ENCODE measurements at places on chromosomes 12 and 14.

DNA sequence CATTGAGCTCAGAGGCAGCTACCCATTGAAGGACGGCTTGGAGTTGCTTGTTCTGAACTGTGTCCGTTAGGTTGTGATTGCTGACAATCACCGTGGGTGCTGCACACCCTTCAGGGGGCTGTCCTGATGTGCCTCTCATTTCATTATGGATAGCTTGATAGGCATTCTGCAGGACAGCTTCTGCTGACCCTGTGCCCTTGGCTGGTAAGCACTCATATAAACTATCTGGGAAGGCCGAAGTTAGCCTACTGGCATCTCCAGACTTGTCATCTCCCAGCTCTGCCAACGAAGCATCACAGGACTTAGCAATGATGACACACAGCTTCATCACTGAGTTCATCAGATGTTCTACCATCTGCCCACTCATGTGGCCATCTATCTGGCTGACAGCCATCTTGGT, 22.3 kb downstream of the AKAP3 start:
- no peak for DNase-seq
- H3K4me1 ChIP-seq: no peaks in the 10 kb centered on the region
- no peaks in the 10 kb centered on the region for H3K36me3 ChIP-seq
- H3K4me3 ChIP-seq: no peak overlapping the region
- H3K27me3 ChIP-seq: no peaks in the 10 kb centered on the region
- no peak overlapping the region for H3K27ac ChIP-seq

GRCh38 chr14:100544506-100545141, 42.6 kb downstream of the BEGAIN start:
- DNase-seq: no peak
- H3K27ac ChIP-seq: no peak overlapping the region
- H3K27me3 ChIP-seq: no peaks in the 10 kb centered on the region
- H3K4me1 ChIP-seq: peaks cover 25% of the 10 kb centered on the region
- H3K36me3 ChIP-seq: no peaks in the 10 kb centered on the region
- H3K4me3 ChIP-seq: no peak overlapping the region

DNA sequence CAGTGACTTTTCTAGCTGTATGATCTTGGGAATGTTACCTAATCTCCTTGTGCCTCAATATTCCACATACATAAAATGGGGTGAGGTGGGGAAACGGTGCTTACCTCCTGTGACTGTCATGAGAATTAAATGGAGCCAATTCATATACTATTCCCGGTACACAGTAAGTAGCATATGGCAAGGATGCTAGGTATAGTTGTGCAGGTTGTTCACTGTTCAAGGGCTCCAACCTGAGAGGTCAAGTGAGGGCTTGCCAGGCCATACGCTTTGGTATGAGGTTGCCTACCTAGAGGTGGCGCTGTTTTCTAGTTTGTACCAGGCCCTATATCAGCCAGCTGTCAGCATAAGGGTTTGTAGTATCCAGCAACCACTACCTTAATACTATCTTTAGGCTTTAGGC, 3.6 kb upstream of the BATF start:
- DNase-seq: peak; percentile 46
- H3K36me3 ChIP-seq: no peaks in the 10 kb centered on the region
- H3K4me3 ChIP-seq: no peak overlapping the region
- peaks cover 49% of the 10 kb centered on the region for H3K4me1 ChIP-seq
- no peaks in the 10 kb centered on the region for H3K27me3 ChIP-seq
- no peak overlapping the region for H3K27ac ChIP-seq

DNA sequence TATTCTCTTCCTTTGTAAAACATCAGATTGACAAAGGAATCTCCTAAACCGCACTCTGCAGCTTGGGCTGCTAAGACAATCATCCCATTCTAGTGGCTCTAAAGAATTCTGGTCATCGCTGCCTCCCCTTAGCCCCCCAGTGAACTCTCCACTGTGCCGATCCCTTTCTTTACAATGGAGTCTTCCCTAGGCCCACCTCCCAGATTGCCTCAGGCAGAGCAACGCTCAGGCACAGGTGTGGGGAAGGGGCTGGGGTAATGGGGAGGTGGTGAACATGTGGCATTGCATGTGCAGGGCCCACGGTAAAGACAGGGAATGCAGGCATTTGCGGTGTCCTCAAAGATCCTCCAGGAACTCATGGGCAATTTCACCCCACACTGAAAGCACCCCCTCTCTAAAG, 86.3 kb downstream of the PLEKHG3 start:
- H3K4me3 ChIP-seq: no peak overlapping the region
- no peak overlapping the region for H3K27ac ChIP-seq
- no peaks in the 10 kb centered on the region for H3K4me1 ChIP-seq
- H3K36me3 ChIP-seq: no peaks in the 10 kb centered on the region
- no peak for DNase-seq

- no peak overlapping the region for H3K27ac ChIP-seq
- DNase-seq: peak; percentile 11
- H3K4me3 ChIP-seq: peak overlapping the region; percentile 59
- peaks cover 11% of the 10 kb centered on the region for H3K27me3 ChIP-seq
- H3K4me1 ChIP-seq: peaks cover 8% of the 10 kb centered on the region
- no peaks in the 10 kb centered on the region for H3K36me3 ChIP-seq
These were observed 54.0 kb downstream of the ZNF641 start for GRCh38 chr12:48296586-48297282.

DNA sequence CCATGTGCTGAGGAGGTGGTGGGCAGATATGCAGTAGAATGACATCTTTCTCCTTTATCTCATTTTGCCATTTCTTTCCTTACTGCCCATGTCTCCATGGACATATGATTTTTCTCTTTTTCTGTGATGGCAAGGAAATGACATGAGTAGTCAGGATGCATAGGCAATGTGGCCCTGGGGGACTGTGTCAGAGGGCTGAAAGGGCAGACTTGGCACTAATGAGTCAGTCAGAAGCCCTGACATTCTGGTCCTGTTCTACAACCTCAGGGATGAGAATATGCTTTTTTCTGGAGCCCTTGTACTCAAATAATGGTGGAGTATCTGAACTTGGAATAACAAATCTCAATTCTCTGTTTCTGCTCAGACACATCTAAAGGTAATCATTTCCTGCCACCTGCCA, 167.8 kb downstream of the TMEM117 start:
- no peaks in the 10 kb centered on the region for H3K4me1 ChIP-seq
- no peaks in the 10 kb centered on the region for H3K27me3 ChIP-seq
- no peak overlapping the region for H3K27ac ChIP-seq
- no peak for DNase-seq
- H3K36me3 ChIP-seq: no peaks in the 10 kb centered on the region

DNA sequence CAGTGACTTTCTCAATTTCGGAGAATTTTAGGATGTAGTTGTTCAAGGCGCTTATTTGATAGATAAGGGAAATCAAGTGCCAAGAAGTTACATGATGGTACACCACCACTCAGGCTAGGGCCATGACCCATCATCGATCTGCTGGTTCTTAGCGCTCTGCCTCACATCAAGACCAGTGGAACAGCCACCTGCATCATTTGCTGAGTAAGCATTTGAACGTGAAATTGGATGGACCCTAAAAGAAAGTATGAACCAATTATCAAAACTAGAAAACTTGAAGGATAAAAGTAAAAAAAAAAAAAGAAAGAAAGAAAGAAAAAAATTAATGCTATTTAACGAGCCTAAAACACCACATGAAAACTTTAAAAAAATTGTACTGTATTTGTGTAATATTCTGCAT, 27.5 kb upstream of the KRAS start:
- no peak for DNase-seq
- no peak overlapping the region for H3K4me3 ChIP-seq
- no peaks in the 10 kb centered on the region for H3K36me3 ChIP-seq
- no peaks in the 10 kb centered on the region for H3K27me3 ChIP-seq
- H3K4me1 ChIP-seq: peaks cover under 1% of the 10 kb centered on the region
- no peak overlapping the region for H3K27ac ChIP-seq

- no peaks in the 10 kb centered on the region for H3K4me1 ChIP-seq
- no peak overlapping the region for H3K4me3 ChIP-seq
- peaks cover 5% of the 10 kb centered on the region for H3K36me3 ChIP-seq
- no peak for DNase-seq
- no peaks in the 10 kb centered on the region for H3K27me3 ChIP-seq
These were observed 29.7 kb downstream of the R3HDM2 start for GRCh38 chr12:57401165-57401564.

GRCh38 chr12:117352206-117352605, 9.2 kb downstream of the NOS1 start:
- DNase-seq: no peak
- no peak overlapping the region for H3K27ac ChIP-seq
- H3K4me3 ChIP-seq: no peak overlapping the region
- no peaks in the 10 kb centered on the region for H3K4me1 ChIP-seq
- no peaks in the 10 kb centered on the region for H3K36me3 ChIP-seq

GRCh38 chr12:109663795-109664194, 49.8 kb upstream of the FAM222A start:
- H3K4me1 ChIP-seq: no peaks in the 10 kb centered on the region
- no peak overlapping the region for H3K27ac ChIP-seq
- no peak overlapping the region for H3K4me3 ChIP-seq
- H3K36me3 ChIP-seq: no peaks in the 10 kb centered on the region
- H3K27me3 ChIP-seq: no peaks in the 10 kb centered on the region
- DNase-seq: no peak

DNA sequence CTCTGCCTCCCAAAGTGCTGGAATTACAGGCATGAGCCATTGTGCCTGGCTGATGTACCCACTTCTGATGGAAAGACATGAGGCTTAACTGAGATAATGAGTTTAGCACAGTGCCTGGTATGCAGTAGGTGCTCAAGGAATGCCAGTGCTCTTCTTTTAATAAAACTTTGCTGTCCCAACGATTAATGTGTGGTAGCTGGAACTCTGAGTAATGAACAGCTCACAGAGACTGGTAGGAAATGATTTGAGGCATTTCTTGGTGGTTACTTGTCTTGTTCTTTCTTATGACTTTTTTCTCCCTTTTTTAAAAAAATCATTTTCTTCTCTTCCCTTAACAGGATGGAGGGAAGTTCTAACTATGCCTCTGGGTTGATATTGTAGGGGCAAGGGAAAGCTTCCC, 235.7 kb upstream of the PWP1 start:
- H3K36me3 ChIP-seq: no peaks in the 10 kb centered on the region
- H3K27ac ChIP-seq: no peak overlapping the region
- no peaks in the 10 kb centered on the region for H3K27me3 ChIP-seq
- no peak for DNase-seq
- H3K4me3 ChIP-seq: no peak overlapping the region

GRCh38 chr14:50785457-50786063, 45.4 kb downstream of the NIN start:
- no peak overlapping the region for H3K4me3 ChIP-seq
- peak overlapping the region; percentile 47 for H3K27ac ChIP-seq
- no peaks in the 10 kb centered on the region for H3K27me3 ChIP-seq
- peaks cover 62% of the 10 kb centered on the region for H3K4me1 ChIP-seq
- peak; percentile 40 for DNase-seq
- peaks cover 29% of the 10 kb centered on the region for H3K36me3 ChIP-seq

GRCh38 chr12:47272412-47273190, 192.8 kb upstream of the AMIGO2 start:
- no peak for DNase-seq
- no peaks in the 10 kb centered on the region for H3K27me3 ChIP-seq
- H3K4me1 ChIP-seq: peaks cover 82% of the 10 kb centered on the region
- H3K4me3 ChIP-seq: no peak overlapping the region
- no peak overlapping the region for H3K27ac ChIP-seq

- H3K4me1 ChIP-seq: peaks cover 37% of the 10 kb centered on the region
- H3K4me3 ChIP-seq: peak overlapping the region; percentile 61
- H3K27ac ChIP-seq: peak overlapping the region; percentile 99
- no peaks in the 10 kb centered on the region for H3K36me3 ChIP-seq
These were observed 9.8 kb upstream of the KDM2B start for GRCh38 chr12:121590476-121591143.

- no peaks in the 10 kb centered on the region for H3K36me3 ChIP-seq
- H3K27ac ChIP-seq: no peak overlapping the region
- no peak overlapping the region for H3K4me3 ChIP-seq
- H3K27me3 ChIP-seq: no peaks in the 10 kb centered on the region
These were observed 131.7 kb downstream of the MIPOL1 start for GRCh38 chr14:37329189-37330001.

- no peak overlapping the region for H3K27ac ChIP-seq
- H3K4me3 ChIP-seq: no peak overlapping the region
- H3K4me1 ChIP-seq: no peaks in the 10 kb centered on the region
These were observed 448.8 kb upstream of the CCDC196 start for GRCh38 chr14:66037361-66037760.

DNA sequence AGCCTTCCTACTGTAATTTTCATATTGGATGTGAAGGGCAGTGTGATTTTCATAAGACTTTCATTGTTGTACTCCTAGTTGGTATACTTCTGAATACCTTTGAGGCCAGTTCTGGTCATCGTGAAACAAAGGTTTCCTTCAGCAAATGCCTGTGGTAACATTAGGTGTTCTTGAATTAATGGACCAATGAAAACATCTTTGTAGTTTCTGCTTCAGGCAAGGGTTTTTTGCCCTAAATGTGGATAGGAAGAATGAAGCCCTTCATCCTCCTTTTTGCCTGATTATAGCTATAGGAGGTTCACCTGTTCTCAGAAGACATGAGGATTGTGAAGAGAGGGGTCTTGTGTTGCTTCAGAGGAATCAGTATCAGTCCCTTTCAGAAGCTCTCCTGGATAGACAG, 60.7 kb downstream of the PTPN11 start:
- no peaks in the 10 kb centered on the region for H3K27me3 ChIP-seq
- DNase-seq: no peak
- H3K4me1 ChIP-seq: no peaks in the 10 kb centered on the region
- H3K4me3 ChIP-seq: no peak overlapping the region
- no peak overlapping the region for H3K27ac ChIP-seq

DNA sequence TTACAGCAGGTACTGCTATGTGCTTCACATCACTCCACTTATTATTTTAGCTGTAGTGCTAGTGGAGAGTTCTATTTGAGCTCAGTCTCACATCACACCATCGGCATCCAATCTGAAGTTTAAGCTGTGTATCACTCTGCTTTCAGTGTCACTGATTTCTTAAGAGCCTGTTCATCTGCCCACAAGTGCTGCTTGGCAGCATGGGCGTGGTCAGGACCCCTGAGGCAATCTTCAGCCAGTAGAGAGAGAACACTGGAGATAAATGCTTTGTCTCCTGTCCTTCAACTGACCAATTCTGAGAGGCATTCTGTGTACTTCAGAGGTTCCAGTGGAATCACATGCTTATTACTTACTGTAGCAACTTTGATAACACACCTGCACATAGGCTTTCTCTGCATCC, 728.8 kb downstream of the RPS29 start:
- H3K4me1 ChIP-seq: no peaks in the 10 kb centered on the region
- no peak overlapping the region for H3K27ac ChIP-seq
- H3K27me3 ChIP-seq: no peaks in the 10 kb centered on the region
- H3K4me3 ChIP-seq: no peak overlapping the region
- no peak for DNase-seq
- no peaks in the 10 kb centered on the region for H3K36me3 ChIP-seq

- no peak for DNase-seq
- H3K27ac ChIP-seq: no peak overlapping the region
- H3K36me3 ChIP-seq: no peaks in the 10 kb centered on the region
- H3K4me3 ChIP-seq: no peak overlapping the region
These were observed 120.3 kb upstream of the SOX5 start for GRCh38 chr12:24069532-24070395.

All from B cell (primary cell).